Renal cortical epithelial cell (primary cell): ENCODE measurements at places on chromosomes 3 and 15.

GRCh38 chr3:31636694-31637442 is 104.1 kb downstream of the STT3B start:
- DNase-seq = peak; percentile 13

- no peak for DNase-seq
These were observed 106.5 kb downstream of the TIGIT start for GRCh38 chr3:114400371-114400770.

- no peak for DNase-seq
These were observed 72.7 kb upstream of the FAM174B start for GRCh38 chr15:92728266-92728665.

DNA sequence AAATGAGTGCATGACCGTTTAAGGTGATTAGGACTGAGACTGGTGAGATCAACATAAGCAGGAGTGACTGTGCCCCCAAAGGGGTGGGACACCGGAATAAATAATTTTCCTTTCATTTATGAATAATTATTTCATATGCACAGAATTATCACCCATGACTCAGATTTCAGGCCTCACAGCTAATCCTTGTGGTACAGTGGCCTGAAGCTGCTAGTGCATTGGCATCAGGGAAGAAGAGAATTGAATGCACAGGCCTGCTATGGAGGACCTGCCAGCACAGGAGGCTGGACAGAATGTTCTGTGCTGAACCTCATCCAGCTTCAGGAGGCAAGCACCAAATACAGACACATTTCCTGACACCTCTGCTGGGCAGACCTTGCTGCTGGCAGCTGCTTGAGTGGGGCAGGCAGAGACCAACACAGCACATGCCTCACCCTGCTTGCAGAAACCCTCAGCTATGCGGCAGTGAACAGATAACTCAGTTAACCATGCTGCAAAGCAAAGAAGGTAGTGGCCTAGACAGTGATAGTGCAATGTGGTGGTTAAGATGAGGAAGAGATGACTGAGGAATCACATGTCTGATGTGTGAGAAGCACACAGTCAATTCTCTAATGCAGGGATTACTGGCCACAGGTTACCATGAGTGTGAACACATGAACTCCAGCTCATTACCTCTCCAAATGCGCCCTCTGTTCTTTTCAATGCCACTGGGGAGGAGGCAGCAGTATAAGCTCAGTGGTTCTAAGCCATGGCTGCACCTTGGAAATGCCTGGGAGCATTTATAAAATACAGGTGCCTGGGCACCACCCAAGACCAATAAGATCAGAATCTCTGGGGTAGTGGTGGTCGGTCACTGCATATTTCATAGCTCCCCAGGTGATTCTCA is 68.1 kb upstream of the SCN5A start:
- no peak for DNase-seq

- no peak for DNase-seq
These were observed 1.9 kb downstream of the PLOD2 start for GRCh38 chr3:146159037-146159436.

- DNase-seq = no peak
These were observed 66.3 kb upstream of the RASGRF1 start for GRCh38 chr15:79156704-79157375.

DNA sequence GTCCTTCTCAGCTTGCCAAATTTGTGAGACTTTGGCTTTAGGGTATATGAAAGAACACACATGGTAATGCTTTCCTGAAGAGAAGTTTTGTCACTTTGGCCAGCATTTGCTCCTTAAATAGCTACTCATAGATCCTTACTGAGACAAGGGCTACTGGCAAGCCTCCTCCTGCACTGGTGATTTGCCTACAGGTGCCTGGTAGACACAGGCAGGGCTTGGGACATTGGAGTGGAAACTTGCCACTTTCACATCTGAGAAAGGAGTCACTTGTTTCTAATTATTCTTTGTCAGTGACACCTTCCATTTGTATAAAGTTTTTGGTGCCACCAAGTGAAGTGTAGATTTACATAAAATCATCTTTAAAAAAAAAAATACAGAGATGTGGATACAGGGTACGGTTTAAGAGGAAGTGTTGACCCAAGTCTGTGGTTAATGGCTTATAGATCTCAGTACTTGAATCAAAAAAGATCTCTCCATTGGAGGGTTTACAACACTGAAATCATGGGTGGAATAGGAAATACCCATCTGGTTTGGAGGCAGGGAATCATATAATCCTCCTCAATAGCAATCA is 132.8 kb upstream of the GADL1 start:
- DNase-seq = no peak

DNA sequence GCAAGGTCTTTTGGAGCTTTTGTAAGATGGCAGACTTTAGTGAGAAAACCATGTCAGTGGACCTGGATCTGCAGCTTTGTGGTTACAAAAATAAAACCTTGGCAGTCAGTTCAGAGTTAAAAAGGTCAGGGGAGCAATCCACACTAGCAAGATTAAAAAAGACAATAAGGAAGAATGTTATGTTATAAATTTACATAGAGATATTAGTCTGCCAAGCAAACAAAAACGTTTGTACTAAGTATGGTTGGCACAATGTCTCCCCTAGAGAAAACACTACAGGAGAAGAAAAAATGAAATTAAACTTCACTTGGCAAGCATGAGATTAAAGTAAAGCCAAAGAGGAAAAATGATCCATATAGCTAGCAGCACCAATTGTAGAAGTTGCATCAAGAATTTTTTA is 205.0 kb downstream of the LSAMP start:
- DNase-seq = no peak

DNA sequence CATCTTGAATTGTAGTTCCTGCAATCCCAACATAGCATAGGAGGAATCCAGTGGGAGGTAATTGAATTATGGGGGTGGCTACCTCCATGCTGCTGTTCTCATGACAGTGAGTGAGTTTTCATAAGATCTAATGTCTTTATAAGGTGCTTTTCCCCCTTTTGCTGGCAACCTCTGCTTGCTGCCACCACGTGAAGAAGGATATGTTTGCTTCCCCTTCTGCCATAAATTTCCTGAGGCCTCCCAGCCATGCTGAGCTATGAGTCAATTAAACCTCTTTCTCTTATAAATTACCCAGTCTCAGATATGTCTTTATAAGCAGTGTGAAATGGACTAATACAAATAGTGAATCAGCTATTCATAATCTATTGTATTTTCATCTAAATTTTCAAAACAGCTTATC is 537.3 kb downstream of the EPHA3 start:
- DNase-seq = no peak

GRCh38 chr3:185942907-185943759 is 5.3 kb upstream of the TRA2B start:
- DNase-seq = peak; percentile 74

- peak; percentile 100 for DNase-seq
These were observed 227.8 kb upstream of the CTNNB1 start for GRCh38 chr3:40971191-40972168.

- DNase-seq = peak; percentile 19
These were observed at the start of gene EPHA6 for GRCh38 chr3:96813820-96814650. Gene EPHA6, plus strand, starts transcription at chr3:96814594.

DNA sequence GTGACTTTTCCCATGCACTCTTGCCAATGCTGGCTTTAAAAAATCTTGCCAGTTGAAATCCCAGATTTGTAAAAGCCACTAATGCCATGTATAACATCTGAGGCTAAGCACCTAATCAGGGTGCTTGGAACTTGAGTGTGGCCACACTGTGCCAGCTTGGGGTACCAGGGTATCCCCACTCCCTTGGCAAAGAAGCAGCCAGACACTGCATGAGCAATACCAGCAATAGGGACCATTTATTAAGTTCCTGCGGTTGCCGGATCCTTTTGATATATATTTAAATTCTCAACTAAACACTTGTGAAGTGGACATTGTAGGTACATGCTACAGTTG is 2.2 kb upstream of the RHCG start:
- no peak for DNase-seq

DNA sequence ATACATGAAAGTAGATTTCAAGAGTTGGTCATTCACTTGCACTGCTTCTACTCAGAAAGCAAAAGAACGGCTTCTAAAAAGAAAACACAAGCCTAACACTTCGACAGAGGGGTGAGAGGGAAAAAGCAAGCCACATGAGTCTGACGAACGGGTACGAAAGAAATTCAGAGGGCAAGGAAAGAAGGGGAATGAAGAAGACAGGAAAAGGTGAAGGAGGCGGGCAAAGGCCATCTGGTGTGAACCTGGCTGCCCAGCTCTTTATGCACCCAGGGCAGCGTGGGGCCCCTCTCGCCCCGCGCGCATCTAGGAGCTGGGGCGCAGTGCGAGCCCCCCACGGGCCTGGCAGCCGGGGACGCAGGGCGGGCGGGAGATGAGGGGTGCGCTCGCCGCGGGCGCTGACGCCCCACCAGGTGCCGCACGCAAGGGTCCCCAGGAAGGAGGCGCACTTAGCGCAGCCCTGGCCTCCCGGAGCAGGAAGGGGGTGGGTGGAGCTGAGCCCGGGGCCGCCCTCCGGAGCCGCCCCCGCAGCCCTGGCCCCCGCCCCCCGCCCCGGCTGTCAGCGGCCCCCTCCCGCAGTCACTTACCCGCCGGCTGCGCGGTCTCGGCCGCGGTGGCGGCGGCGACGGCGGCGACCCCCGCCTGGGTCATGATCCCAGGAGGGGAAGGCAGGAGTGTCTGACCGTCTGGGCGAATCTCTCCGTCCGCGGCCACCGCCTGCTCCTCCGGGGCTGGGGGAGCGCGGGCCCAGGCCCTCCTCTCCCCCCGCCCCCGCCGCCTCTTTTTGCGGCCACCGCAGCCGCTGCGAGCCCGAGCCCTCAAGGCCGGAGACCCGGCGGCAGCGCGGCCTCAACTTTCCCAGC is at the start of gene USF3:
Gene USF3 (minus strand): TSS at position 857 of the 860 bp plus-strand sequence. CDS start 21,764 bp downstream, outside the sequence.
- peak; percentile 22 for DNase-seq

GRCh38 chr15:60128710-60129109 is 124.6 kb downstream of the FOXB1 start:
- DNase-seq = no peak

- DNase-seq = no peak
These were observed 19.0 kb upstream of the DMXL2 start for GRCh38 chr15:51641490-51642130.

GRCh38 chr3:121855555-121855954 is 20.5 kb downstream of the EAF2 start:
- DNase-seq = peak; percentile 43

DNA sequence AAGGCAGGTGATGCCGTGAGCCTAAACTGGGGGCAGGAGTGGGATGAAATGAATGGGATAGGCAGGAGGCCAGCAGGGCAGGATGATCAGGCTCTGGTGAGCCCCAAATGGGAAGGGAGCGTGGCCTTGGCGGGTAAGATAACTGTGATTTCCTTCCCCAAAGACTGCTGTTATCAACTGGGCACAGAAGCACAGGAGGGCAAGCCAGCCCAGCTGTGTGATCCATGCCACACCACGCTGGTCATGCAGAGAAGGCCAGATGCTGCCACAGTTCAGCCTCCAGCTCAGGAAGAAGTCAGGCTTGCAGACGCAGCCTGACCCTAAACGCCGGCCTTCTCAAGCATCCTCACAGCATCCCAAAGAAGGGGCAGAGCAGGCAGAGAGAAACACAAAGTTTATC is 52.1 kb upstream of the GNB5 start:
- no peak for DNase-seq

DNA sequence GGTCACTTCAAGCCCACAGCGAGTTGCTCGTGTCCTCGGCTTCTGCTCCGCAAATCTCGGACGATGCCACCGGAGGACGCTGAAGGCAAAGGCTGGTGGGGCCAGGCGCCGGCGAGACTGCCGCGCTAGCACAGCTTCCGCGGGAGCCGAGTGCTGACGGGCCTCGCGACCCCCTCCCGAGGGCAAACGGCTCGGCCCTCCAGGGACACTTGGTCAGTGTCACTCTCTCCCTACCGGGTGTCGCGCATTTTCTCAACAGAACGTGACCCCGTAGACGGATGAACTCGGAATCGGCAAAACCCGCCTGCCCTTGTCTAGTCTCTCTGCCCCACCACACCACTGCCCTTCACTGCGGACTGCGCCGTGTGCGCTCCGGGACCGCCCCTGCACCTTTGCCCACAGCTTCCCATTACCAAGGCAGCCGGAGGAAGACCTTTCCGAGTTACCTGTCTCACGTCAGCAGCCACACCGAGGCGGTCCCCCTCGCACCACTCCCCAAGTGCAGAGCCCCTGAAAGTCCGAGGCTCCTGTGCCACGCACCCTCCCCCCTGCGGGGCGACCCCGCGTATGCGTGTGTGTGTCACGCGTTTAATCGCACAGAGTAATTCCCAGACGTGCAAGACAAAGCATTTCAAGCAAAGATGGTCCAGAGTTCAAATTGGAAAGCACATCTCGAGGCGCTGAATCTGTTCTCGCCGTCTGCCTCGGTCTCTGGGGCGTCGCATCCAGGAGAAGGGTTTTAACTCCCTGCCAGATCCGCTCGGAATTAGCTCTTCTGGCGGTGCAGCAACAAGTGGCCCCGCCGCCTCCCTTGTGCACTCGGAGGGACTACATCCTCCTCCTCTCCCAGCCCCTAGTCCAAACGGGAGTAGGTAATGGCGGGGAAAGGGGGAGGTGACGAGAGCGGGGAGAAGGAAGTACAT is 245.0 kb upstream of the TOPAZ1 start:
- DNase-seq = peak; percentile 31

DNA sequence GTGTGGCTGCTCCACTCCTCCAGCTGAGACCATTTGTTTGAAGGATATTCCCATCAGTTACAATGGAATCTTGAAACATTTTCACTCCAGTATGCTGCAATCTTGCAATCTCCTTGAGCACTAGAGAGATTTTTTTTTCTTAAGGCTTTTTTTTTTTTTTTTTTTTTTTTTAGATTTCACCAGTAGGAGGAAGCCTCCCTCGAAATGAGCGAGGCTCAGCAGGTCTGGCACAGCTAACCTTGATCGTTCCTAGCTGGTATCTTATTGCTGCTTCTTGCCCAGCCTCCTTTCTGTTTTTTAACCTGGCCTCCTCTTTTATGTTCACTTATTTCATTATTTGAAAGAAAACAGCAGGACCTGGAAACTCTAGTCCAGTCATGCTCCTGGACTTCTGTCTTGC is 48.1 kb downstream of the RAP2B start:
- DNase-seq = peak; percentile 27

DNA sequence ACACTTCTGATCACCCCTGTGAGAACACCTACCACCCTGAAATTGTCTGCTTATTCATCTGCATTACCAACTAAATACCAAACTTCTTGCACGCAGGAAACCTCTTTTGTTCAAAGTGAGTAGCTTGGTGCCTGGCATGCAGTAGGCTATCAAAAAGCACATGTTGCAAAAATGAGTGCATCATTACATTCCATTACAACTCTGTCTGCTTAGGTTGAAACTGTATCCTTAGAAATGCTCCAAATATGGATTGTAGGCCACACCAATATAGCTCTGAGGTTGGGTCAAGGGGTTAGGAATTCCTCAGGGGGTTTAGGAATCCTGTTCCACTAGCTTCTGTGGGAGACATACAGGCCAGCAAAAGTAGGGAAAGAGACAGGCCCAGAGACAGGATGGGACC is 107.2 kb downstream of the THRB start:
- DNase-seq = no peak

DNA sequence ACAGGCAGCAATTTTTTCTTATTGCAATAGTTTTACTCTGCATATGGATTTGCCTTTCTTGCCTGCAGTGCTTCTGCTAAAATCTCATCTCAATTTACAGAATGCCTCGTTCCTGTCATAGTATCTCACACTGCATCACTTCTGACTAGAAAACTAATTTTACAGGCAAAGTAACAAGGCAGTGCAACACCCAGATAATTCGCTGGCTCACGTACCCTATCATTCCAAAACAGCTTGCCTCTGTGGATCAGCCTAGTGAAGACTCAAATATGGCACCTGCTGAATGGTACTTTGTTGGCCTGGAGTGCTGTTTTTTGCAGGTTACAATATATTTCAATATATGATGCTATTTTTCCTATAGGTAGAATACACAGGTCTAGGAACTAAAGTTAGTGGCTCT is 5.3 kb downstream of the EIF5A2 start:
- DNase-seq = no peak
